Fibroblast of skin of right biceps (primary cell): ENCODE measurements at places on chromosomes 5 and 9.

DNA sequence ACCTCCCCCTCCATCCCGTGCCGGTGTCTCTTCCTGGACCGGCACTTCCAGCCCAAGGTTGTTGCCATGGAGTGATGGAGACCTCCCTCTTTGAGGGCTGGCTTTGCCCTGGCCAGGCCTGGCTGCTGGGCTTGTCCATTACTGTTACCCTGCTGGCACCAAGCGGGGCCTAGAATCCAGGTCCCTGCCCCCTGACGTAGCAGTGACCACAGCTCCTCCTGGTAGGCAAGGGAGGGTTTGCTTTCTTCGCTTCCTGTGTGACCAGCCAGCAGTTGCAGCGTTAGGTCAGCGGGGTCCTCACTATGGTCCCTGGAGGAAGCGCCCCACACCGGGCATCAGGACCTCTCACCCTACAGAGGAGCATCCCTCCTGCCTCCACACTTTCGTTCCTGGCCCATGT lies 146.7 kb upstream of the COL5A1 start:
- DNase-seq, result no peak

DNA sequence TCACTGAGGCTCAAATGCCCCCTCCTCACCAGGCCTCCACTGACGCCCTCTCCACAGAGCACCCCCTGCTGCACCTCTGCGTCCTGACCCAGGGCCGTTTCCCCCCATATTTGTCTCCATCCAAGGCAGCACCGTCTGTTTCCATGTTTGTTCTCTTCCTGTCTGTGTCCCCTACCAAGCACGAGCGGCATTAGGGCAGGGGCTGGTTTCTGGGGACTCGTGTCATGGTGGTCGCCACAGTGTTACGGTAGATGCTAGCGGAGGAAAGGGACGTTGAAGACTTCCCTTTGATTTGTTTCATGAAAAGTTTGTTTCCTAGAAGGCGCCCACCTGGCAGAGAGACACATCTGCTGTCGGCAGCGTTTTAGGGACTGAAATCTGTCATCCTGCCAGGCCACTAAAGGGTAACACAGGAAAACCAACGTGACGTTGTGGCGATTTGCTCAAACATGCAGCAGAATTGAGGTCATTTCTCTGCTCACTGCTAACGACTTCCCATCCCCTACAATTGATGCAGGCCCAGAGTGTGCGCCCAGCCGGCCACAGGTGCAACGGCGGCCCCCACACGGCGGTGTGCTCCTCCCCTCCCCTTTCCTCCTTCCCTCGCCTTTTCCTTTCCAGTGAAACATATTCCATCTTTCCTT lies 79.3 kb upstream of the IRX4 start:
- DNase-seq, result no peak

- no peak for DNase-seq
These were observed 125.6 kb downstream of the TLE1 start for GRCh38 chr9:81563739-81564138.

- peak; percentile 68 for DNase-seq
These were observed 140.3 kb downstream of the LHFPL2 start for GRCh38 chr5:78508186-78508765.

DNA sequence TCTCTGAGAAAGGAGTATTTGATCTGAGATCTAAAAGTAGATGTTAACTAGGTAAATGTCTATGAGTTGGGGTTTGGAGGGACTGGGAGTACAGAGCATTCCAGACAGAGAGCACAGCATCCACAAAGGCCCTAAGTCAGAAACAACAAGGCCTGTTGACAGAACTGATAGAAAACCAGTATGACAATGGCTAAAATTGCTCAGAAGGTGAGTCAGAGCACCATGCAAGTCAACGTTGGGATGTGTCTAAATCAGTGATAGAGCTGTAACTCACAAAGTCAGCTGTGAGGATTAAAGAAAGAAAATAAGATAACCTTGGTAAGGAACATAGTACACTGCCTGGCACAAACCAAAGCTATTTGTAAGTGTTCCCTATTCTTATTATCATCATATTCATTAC lies 124.0 kb downstream of the CETN3 start:
- peak; percentile 22 for DNase-seq

DNA sequence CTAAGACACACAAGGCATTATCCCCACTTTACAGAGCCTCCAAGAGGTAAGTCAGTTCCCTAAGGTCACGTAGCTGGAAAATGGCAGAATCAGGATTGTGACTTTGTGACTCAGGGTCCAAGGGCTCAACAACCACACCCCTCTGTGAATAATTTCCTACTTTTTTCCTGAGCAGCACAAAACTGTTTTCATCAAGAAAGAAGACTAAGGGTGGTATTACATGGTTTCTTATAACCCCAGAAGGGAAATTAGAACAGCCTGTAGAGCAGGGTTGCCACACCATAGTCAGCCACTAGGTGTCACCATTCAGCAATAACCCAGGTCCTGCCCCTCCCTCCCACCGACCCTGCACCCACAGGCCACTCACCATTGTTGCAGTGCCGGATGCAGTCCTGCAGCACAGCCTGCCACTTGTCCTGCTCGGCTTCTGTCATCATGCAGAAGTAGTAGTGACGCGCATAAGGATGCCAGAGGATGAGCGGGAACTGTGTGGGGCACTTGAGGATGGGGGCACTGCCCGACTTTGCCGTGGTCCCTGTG lies 72.1 kb downstream of the LRSAM1 start:
- peak; percentile 44 for DNase-seq

DNA sequence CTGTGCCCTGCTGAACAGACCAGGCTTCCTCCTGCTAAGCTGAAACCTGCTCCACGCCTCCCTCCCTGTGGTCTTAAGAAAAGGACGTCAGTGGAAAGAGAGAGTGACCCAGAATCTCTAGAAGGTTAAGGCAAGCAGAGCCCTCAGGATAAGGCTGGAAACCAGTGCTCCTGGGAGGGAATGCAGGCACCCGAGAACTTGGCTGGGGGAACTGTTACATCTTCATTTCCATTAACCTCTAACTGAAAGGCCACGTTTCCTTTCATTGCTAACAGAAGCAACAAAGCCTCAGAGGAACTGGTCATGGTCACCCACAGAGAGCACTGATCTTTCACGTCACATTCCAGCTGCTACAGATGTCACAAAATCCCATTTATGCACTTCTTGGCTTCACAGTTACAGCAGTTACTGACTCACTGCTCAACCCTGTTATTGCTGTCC lies 26.1 kb upstream of the AKNA start:
- DNase-seq, result peak; percentile 71

GRCh38 chr5:31343946-31344345 lies 150.5 kb downstream of the CDH6 start:
- DNase-seq, result no peak

DNA sequence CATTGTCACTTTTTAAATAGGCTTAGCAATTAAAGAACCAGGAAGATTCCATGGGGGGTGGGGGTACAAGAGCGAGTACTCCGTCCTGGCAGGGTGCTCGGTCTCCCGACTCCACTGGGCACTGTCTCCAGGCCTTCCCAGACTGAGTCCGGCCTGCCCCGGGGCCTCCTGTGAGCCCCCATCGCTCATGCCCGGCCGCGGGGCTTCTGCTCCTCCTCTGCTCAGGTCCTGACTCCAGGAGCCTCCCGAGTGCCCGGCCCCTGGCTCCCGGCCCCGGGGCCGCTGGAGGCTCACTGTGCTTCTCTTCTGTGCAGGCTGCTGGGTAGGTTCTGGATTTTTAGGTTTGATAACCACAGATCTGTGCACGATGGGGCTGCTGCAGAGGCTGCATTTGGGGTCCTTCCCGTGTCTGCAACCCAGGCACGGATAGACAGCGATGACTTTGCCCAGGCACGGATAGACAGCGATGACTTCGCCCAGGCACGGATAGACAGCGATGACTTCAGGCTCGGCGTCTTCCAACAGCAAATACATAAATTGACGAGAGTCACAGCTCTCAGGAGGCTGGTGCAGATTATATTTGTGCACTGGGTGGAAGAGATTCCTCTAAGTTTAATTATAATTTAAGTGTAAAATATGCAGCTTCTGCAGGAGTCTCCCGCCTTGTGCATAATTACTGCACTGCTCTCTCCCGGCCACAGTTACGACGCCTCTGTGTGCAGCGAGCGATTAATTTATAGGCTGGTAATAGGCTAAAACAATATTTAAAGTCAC lies 74.8 kb upstream of the RXRA start:
- DNase-seq, result no peak

DNA sequence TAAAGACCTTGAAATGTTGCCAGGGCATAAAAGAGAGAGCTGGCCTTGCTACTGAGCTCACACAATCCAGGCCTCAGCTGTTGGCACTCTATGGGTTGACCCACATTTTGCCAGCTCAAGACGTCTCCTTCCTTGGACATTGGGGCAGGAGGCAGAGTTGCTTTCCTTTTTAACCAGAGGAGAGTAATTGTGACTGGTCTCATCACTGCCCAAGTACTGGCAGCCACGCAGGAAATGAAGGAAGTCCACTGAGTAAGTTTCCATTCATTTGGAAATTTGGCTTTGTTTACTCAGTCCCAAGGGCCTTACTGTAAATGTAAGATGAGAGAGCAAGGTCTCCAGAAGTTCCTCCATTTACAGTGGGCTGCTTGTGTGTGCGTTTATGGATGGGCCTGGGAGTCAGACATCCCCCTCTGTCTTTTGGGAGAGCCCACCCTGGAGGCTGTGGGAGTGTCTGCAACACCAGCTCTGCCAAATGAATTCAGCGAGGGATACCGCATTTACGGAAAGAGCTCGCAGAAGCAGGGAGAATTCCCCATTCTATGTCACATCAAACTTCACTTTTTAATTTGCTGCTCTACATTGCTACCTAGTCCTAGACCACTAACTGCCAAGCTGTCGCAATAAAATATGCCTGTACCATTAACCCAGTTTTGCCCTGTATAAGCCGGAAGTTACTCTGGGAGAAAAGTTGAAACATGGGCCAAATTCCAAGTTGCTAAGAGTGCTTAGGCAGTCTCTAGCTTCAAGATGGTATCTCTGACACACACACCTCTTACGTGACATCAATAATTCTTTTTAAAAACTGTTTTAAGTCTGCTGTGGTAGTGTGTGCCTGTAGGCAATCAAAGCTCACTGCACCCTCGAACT lies 24.5 kb upstream of the PDZD2 start:
- DNase-seq, result peak; percentile 10

DNA sequence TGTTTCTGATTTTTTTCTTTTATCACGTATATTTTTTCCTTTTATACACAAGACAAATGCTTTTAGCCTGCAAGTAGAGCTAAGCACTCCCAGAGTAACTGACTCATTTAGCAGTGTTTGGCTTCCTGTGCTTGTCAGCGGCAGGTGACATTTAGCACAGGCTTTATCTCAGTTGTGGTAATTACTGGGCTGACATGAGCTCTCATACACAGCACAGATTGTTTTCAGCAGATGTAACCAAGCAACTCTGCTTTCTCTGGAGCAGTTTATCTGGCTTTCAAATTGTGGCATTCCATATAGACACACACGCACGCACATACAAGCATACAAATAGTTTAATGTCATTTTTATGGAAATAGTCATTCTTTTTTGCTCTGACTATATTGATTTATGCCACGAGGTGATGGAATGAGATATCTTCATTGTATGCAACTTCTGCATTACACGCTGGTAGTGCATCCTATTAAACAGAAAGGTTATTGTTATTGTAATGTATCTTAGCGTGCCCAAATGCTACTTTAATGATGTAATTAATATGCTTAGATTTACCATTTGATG lies 379.0 kb upstream of the GRAMD2B start:
- DNase-seq, result peak; percentile 83

DNA sequence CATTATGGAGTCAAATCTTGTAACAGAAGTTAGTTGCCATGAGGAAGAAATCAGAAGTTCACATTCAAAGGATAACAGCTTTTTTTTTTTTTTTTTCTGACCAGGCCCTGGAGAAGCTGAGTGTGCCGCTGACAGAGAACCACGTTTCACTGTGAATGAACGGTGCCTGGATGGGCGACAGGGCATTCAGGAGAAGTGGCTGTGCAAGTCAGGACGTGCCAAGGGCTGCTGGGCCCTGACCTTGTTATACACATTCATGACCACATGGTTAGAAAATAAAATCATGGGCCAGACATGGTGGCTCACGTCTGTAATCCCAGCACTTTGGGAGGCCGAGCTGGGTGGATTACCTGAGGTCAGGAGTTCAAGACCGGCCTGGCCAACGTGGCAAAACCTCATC lies 91.6 kb downstream of the ANKH start:
- no peak for DNase-seq

GRCh38 chr5:101346906-101347305 lies 443.8 kb upstream of the ST8SIA4 start:
- DNase-seq, result no peak

- no peak for DNase-seq
These were observed 801.0 kb upstream of the NUDT12 start for GRCh38 chr5:104363567-104363966.
